NCI-H2171 treated with DMSO at 0.1 percent for 48 hours (cell line): ENCODE measurements at places on chromosomes 4 and X.
A peak's percentile ranks its signal among the peaks of the same experiment; 100 is the strongest.

- DNase-seq = no peak
Observed at GRCh38 chr4:122047456-122048425, 95.9 kb upstream of the TRPC3 start.

- DNase-seq = no peak
Observed at GRCh38 chrX:108312011-108312410, 126.2 kb downstream of the COL4A6 start.

DNA sequence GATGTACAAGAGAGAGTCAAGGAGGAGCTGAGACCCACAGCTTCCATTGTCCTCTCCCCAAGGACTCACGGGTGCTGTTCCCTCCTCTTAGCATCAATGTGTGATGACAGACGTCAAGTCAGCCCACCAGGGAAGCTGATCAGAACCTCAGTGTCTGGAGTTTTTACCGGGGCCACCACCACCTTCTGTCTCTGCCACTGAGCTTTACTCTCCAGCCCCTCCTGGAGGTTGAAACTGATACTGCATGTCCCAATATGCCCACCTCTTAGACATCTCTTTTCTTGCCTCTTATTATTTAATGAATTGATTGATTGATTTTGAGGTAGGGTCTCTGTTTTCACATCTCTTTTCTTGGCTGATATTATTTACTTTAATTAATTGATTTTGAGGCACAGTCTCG is 10.3 kb upstream of the AKAP17A start:
- peak; percentile 47 for DNase-seq

DNA sequence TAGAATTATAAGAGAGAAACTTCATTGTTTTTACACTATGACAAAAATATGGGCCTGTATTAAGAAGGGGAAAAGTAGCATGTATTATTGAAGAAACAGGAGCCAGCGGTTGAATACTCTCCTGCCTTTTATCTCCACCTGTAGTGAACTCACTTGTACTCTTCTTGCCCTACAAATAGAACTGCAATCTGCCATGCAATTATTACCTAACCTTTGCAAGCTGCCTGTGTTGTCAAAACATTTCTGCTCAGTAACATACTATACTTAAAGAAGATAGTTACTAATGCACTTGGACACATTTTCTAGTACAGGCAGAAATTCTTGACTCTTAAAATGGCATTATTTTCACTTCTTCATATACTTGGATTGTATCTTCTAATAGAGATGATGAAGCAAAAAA is 818.4 kb upstream of the GRID2 start:
- peak; percentile 60 for DNase-seq

- no peak for DNase-seq
Observed at GRCh38 chrX:42050345-42050744, 127.0 kb upstream of the CASK start.

DNA sequence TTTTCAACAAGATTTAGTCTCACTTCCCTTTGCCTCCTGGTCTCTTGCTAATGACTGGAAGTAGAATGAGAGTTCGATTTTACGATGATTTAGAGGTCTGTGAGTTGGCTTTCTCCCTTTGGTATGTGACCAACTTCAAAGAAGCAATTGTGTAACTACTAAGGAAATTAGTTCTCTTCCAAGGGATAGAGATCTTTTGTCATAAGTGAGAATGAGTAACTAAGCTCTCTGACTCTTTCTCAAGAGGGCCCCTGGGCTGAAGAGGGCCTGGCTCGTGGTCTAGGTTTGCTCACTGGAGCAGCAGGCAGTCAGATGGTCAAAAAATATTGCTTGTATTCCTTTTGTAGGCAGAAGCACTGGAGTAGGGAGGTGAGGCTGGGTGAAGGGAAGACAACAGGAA is 176.3 kb downstream of the ENOX2 start:
- DNase-seq = no peak

GRCh38 chrX:16213961-16214360 is 46.7 kb downstream of the MAGEB17 start:
- no peak for DNase-seq

DNA sequence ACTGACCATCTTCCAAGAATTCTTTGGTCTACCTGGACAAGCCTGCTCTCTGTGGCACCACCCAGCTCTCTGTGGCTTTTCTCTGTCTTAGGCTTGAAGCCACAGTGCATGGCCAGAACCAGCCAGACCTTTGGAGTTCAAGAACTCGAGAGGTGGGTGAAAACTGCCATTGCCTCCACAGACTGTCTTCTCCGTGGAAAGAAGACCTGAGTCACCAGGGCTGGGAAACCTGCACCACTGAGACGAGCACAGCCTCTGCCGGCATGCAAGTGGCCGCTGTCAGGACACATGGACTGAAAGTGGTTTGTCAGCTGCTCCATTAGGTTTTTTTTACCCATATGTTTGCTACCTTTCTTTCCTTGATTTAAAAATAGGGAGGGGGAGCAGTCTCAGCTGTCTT is 74.5 kb downstream of the MGST2 start:
- DNase-seq = no peak

DNA sequence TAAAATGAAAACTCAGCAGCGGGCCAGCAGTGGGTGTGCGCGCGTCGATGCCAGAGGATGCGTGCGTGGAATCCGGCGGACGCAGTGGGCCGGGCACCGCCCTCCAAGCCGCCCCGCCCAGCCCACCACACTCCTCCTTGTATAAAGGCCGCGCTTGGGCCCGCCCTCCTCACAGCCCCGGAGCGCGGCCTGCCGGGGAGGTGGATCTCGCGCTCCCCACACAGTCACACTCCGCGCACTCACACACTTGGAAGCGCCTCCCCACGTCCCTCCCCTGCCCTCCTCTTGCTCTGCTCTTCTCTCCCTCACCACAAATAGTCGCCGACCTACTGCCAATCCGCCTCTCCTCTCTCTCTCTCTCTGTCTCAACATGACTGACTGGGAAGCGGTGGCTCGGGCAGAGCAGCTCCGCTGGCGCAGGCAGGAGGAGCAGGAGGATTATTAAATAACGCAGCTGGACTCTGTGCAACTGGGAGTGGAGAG is at the start of gene CCSER1:
CCSER1 (plus strand) TSS at position 172 of the 483 bp plus-strand sequence.
- no peak for DNase-seq
